ENCODE measurements at places on chromosomes 4 and X.

GRCh38 chr4:114535725-114536124 lies 62.9 kb upstream of the UGT8 start:
- no peak for DNase-seq

GRCh38 chr4:90240333-90240732 lies 113.1 kb downstream of the CCSER1 start:
- DNase-seq: no peak

GRCh38 chrX:133859336-133859735 lies 126.1 kb downstream of the GPC3 start:
- no peak for DNase-seq

GRCh38 chr4:125736057-125736456 lies 421.3 kb downstream of the FAT4 start:
- DNase-seq: no peak

- DNase-seq: no peak
Measured at GRCh38 chr4:184536065-184536880, 61.9 kb upstream of the IRF2 start.

- DNase-seq: no peak
Measured at GRCh38 chr4:2850966-2851798, 7.5 kb downstream of the ADD1 start.

GRCh38 chrX:19440713-19441112 lies 74.6 kb downstream of the MAP3K15 start:
- no peak for DNase-seq

DNA sequence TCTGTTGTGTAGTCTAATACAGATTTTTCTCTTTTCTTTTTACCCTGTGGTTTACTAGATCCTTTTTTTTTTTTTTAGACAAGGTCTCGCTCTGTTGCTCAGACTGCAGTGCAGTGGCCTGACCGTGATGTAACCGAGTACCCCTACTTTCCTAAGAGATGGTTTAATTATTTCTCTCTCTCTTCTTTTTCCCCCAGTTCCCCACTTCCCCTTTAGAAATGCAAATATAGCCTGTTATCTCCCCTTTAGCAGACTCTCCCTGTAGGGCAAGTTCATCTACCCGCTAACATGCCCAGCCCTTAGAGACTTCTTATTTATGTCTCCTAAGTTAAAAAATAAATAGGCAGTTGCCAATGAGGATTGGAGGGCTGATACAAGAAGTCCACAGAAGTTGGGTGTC lies 4.5 kb downstream of the SNX25 start:
- no peak for DNase-seq

DNA sequence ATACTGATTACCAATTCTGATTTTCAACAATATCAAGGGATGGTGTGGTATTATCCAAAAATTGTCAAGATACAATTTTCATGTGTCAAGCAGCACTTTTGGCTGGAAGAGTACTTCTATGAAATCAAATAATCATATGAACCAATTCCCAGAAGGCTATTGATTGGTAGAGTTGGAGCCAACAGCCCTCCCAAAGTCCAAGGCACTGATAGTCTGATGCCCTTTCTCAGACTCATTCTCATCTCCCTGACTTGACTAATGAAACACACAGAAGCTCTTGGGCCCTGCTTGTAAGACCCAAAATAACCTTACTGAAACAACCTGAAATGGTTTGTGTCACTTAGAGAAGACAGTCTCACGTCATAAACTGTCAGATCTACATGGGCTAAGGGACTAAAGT lies 48.9 kb downstream of the ATP11C start:
- no peak for DNase-seq

- DNase-seq: no peak
Measured at GRCh38 chr4:69056921-69057550, 39.2 kb upstream of the UGT2B7 start.

- DNase-seq: no peak
Measured at GRCh38 chr4:2842687-2843262, 869 bp upstream of the ADD1 start.

DNA sequence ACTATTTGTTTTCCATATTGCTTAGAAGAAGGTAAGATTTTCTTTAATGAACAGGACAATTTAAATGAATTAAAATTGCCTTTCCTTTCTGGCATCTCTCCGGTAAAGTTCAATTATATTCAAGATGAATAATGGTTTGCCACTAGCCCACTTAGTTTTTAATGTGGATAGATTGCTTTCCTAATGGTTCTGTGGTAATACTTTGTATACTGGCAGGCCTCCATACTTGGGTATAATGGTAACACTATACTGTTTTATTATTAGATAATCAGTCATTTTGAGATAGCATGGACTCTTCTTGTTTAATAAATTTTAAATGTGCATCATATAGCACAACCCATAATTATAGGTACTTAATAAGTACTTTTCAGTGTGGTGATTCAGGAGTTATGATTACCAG lies 89.5 kb downstream of the ELOVL6 start:
- no peak for DNase-seq

DNA sequence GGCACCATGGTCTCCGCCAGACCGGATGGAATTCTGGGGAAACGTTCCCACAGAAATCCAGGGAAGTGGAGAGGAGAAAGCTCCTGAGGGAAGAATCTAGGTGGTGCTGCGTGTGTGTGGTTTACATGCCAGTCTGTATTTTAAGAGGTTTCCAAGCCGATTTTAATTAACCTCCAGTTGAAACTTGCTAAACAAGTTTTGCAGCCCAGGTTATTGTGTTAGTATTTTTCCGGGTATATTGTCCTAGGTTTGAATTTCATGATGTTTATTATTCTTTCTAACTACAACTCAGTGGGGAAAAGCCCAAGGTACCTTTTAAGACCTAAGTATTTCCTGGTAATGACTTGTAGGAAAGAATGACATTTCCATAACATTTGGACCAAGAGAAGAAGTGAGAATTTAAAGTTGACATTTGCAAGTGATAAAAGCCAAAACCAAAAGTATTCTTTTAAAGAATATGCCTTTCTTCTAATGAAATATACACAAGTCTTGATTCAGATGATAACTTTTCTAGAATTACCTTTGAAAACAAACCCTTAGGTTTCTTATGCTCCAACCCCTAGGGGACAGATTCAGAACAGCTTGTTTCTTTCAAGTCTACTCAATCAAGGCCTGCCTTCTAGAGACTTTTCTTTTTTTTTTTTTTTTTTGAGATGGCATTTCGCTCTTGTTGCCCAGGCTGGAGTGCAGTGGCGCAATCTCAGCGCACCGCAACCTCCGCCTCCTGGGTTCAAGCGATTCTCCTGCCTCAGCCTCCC lies 14.6 kb downstream of the SAT1 start:
- no peak for DNase-seq

- no peak for DNase-seq
Measured at GRCh38 chr4:3135155-3136011, 60.9 kb downstream of the HTT start.

DNA sequence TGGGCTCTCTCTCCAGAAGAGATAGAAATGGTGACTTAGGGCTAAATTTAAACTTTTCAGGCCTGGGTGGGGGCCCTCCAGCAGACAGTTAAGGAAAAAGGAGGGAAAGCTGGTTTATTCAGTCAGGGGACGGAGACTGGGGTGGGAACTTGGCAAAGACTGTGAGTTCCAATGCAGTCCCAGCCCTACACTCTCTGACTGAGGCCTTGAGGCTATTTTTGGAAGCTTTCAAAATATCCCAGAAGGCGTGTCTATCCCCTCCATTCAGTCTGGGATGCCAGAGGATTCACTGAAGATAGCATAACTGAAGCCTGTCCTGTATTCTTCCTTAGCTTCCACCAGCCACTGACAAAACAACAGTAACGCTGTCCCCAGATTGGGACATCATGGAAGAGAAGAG lies 32.1 kb upstream of the MSN start:
- no peak for DNase-seq

DNA sequence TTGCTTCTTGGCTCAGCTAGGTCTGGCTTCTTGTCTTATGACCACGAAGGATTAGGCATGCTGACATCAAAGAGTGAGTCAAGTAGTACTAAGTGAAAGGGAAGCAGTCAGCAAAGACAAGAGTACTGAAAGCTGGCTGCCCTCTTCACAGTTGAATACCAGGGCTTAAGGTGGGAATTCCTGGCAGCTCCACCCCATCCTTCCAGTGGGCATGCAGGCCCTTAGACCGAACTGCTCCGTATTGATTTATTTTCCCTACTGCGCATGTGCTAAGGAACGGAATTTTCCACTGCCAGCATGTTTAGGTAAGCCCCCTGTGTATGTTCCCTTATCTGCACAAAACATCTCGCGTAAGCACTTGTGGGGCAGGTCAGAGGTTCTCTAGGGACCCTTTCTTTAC lies 2320.1 kb downstream of the ARAP2 start:
- DNase-seq: no peak

DNA sequence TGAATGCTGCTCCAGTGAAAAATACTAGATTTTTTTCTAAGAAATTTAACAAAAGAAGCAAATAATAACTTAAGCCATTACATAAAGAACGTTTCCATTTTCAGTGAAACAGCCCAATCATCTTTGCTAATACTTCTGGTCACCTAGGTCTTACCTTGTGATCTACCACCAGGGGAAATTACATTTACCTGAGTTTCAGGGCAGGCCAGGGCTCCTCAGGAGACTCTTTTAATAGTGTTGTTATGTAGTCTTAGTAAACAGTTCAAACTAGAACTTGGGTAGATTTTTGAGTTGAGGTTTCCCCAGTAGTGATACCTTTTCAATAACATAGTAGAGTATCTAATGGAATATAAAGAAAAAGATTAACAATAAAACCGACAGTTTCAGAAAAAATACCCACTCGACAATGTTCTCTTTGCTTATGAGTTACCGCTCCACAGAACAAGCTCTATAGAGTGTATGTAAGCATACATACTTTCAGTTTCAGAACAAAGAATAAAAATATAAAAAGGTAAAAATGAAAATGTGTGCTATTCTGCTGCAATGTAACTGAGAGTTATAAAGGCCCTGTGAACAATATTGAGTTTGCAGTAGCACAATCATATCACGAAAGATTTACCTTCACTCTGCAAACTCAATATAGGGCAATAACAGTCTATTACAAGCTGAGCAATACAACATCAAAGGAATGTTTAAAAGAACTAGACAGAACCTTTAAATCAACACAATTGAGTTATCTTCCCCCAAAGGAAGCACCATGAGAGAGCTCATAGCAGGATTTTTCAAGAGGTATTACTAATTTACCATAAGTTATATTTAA lies 165.8 kb downstream of the ATOH1 start:
- no peak for DNase-seq

- DNase-seq: no peak
Measured at GRCh38 chr4:83779103-83780052, 243.5 kb downstream of the GPAT3 start.

GRCh38 chr4:123217664-123218063 lies 178.9 kb upstream of the SPRY1 start:
- no peak for DNase-seq

DNA sequence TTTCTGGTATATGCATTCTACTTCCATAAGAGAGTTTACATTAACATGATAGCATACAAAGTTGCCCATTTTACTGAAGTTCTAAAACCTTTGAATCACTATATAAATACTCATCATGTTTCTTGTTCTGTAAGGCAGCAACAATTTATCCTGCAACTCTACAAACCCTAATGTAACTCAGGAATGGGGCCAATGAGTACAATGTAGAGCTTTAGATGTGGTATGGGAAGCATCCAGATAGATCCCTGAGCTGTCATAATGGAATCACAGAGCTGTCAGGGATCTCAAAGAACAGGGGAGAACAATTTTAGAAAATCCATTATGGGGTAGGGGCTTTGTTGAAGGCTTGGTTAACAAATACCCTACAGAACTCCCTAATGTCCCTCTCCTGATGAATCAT lies 88.5 kb downstream of the DCUN1D4 start:
- no peak for DNase-seq

GRCh38 chr4:74319470-74319869 lies 11.2 kb downstream of the EPGN start:
- DNase-seq: no peak

DNA sequence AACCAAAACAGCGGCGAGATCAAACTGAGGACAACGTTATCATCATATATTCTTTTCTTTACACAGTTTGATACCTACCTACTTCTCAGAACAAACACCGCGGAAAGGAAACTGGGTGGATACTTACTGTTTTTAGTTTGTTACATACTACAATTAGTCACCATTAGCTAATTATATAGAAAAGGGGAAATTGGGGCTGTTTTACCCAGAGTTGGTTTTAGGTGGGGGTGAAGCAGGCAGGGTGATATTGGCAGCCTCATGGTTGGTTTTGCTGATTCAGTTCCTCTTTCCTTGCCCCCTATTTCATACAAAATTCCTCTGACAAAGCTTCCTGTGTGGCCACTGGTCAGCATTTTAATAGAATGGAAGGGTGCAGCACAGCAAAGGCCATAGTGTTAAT lies 77.8 kb downstream of the SORBS2 start:
- no peak for DNase-seq

- no peak for DNase-seq
Measured at GRCh38 chr4:147059064-147059731, 113.5 kb upstream of the TTC29 start.

GRCh38 chr4:114132830-114133229 lies 153.4 kb upstream of the ARSJ start:
- DNase-seq: no peak

DNA sequence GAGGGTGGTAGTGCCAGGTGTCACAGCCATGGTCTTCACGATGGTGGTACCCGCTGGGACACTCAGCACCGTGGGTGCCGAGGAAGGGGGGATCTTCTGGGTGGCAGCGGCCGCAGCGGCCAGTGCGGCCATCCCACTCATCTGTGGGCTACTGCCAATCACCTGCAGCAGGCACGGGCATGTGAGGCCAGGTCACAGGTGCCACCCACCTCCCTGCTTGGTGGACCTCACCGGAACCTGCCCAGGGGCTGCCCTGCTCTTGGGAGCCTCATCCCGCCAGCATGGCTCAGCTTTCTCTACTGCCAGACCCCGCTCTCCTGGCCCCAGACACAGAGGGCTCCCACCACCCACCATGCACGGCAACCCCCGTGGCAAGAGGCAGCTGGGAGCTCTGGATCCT lies 13.0 kb downstream of the HCFC1 start:
- no peak for DNase-seq

- no peak for DNase-seq
Measured at GRCh38 chr4:16677001-16677944, 221.2 kb downstream of the LDB2 start.

DNA sequence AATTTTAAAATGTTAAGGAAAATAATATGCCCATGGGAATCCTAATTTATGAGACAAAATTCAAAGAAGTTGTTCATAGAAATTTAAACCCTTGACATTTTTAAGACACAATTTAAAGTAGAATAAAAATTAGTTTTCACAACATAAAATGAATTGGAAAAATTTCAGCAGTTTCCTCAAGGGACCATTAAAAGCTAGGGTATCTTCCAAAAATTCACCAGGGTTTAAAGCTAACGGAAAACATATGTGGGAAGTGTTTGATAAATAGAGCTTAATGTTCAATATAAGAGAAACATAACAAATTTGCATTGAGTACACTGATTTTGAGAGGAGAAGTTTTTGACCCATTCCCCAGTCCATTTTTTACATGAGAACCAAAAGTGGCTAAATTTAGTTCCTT lies 228.9 kb upstream of the TTC29 start:
- DNase-seq: no peak

DNA sequence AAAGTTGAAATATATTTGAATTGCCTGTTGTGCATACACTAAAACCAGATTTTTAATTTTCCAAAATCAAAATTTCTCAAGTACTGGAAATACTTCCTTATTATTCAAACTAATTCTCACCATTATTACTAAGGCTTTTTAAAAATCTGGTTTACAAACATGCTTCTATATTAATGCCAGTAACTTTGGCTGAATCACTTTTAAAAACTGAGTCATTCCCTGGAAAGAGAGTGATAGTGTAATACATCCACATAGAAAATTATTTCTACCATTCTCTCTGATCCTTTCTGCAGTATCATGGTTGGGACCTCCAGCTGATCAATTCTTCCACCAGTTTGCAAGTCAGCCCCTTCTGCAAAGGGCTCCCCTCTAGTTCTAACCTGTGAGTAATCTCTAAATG lies 165.3 kb upstream of the FAM241A start:
- no peak for DNase-seq

GRCh38 chr4:142405021-142405694 lies 440.9 kb downstream of the INPP4B start:
- peak; percentile 25 for DNase-seq

Measured in body of pancreas (tissue), 4 donors.